ENCODE measurements at places on chromosomes 1 and 21.

DNA sequence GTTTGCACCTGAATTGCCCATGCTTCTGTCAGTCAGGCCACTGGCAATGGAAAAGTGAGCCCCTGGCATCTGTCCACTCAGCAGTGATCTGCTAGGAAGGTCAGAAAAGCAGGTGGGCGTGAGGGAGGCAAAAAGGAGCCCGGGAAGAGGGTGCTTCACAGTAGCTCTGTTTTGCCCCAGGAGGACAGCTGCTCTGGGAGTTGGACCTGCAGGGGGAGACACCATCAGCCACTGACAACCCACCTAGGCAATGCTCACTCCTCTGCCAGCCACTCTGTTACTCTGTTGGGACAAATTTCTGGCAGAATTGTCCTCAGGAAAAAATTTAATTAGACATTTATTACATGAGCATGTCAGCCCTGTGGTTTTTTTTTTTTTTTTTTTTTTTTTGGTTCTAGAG, 146.4 kb downstream of the LRIG2 start:
- no peak for DNase-seq

DNA sequence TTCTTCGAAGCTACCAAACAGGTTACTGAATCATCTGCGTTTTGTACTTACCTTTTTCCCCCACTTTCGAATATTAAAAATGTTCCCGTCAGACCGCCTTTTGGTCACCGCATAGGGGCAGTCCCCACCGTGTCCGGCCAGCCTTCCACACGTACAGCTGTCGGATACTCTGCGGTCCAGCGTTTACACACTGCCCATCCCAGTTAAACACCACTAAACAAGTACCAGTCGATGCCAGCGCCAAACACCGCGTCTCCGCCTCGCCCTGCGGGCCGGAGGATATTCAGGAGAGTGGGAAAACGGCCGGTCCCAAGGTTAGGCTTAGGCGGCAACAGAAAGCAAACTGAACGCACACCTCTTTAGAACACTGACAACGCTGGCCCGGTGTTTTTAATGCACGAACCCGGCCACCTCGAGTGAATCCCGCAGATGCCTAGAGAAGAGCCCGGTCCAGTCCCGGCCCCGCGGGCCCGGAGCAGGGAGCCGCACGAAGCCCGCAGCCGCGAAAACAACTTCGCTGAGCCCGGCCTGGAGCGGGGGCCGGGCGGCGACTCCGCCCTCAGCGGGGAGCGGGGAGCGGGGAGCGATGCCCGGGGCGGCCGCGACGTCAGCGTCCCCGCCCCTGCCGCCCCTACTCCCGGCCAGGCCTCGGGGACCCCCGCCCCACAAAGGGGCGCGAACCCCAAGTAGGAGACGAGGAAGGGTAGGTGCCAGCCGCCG, 730 bp upstream of the PHF13 start:
- no peak for DNase-seq

DNA sequence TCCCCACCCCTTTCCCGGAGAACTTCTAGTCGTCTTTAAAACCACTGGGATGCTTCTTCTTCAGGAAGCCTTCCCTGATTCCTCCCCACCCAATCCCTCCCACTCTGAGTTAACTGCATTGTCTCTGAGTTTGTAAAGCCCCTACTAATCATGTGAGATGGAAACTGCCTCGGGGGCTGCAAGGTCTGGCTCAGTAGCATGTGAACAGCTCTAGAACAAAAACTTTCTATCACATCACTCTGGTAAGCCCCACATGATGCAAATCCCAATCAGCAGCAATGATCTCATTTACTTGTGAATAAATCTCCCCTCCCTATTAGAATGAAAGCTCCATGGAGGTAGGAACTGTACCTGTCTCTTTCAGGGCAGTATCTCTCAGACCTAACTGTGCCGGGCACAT, 141.0 kb upstream of the JUN start:
- no peak for DNase-seq

DNA sequence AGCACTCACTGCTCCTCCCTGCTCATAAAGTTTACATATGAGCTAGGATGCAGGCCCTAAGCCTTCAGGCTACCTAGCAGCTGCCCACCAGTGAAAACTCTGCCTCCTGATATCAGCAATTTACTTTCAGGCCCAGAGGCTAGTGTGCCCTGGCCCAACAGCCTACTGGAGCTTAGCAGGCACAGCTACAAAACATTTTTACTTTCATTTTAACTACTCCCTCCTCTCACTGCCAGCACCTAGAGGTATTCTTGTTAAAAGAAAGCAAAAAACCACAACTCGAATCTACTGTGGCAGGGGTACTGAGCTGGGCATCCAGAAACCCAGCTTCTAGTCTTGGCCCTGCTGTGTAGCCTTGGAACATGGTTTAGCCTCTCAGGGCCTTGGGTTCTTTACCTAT, 5.8 kb upstream of the LORICRIN start:
- no peak for DNase-seq

DNA sequence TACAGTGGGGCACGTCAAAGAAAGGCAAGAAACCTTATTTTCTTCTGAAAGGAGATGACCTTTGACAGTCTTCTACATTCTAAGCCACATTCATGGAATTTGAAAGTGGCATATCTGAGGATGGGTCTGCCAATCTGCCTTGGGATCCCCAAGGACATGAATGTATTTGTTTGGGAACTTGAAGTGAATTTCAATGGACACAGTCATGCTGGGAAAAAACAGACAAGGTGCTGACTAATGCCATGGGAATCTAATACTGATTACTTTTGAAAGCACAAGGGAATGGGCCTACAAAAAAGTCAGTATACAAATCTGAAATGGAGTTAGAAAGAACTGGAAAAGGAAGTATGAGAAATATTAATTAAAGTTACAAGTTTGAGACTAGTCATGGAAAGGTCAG, 128.8 kb downstream of the KCNJ6 start:
- no peak for DNase-seq
